ENCODE measurements at places on chromosomes 1 and 21.

GRCh38 chr1:94743862-94744261, 76.3 kb upstream of the SLC44A3 start:
- DNase-seq: no peak

DNA sequence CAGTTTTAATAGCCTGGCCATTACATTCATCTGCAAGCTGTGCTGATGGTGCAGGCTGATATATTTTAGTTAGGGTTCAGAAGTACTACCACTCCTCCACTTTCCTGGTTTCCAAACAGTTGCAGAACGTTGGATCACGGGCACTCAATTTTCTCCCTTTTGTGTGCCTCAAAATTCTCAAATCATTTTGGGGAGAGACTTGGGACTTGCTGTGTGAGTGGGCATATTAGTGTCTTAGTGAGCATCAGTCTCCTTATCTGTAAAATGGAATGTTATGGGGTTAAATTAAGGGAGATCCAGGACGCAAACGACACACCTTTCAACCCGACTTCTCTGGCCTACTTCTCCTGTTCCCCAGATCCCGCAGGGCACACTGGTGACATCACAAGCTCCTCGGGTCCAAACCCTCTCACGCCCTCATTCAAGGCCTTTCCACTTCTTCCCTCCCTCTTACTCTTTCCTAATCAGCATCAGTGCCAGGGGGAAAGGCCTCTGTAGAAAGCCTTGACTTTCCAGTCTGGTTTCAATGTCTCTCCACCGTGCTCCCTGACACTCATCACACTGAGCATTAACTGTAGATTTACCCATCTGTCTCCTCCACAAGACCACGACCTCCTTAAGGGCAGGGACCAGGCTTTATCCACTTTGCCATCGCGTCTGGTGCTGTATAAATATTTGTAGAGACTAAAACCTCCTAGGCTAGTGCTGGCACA, 1.2 kb downstream of the PIGP start:
- DNase-seq: no peak

DNA sequence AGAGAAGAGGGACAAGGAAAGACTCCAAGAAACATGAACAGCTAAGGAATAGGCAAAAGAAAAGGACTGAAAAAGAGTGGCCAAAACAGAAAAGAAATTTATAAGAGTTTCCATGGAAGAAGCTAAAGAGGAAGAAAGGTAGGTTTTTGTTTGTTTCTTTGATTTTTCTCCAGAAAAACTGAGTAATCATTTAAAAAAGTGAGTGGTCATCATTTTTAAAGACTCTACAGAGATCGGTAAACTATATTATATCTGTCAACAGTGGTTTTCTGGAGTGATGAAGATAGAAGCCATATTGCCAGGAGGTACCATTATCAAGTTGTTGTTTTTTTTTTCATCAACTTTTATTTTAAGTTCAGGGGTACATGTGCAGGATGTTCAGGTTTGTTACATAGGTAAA, 202.4 kb downstream of the DNAH14 start:
- DNase-seq: no peak

- DNase-seq: peak; percentile 47
Observed at GRCh38 chr1:226939438-226940028, 561 bp upstream of the COQ8A start.

DNA sequence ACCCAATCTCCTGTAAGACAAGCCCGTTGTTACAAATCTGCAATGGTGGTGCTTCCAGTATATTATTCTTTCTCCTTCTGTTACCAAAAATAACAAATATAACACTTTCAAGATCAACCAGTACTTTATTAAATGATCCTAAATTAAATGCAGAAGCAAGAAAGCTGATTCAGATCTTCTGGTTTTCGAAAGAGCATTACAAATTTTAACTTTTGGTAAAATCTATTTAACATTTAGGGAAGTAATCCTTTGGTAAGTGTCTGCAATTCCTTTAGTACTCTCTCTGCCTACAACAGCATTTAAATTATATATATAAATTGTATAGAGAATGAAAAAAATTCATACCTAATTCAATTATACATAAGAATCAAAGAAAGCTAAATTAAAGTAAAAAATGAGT, 198.6 kb upstream of the HMCN1 start:
- DNase-seq: no peak

GRCh38 chr1:67647036-67647798, 37.8 kb upstream of the GADD45A start:
- no peak for DNase-seq

- no peak for DNase-seq
Observed at GRCh38 chr1:205137901-205138300, 16.1 kb upstream of the RBBP5 start.

DNA sequence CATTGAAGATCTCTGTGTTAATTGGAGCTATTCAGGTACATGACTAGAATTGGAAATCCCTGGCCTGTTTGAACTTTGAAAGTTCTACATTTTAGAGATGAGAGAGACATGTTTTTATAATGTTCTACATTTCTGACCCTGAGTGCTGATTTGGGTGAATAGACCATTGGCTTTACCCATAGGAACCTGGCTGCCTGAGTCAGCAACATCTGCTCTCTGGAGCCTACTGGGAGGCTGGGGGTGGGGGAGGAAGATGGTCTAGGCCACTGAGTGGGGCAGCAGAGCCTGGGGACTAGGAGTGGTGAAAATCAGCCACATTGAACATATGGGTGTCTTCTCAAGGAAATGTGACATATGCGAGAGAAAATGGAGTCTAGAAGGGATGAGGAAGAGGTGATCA, 1.4 kb upstream of the VANGL1 start:
- DNase-seq: no peak
